HCT116 (cell line): ENCODE measurements at places on chromosomes 16 and 17. TPM values are rescaled to one million over a fixed set of nuclear protein-coding genes. Genes with fewer than 3 reads are reported as not detected.

The AARSD1 gene
- total RNA-seq = 65.9 TPM

The FAM20A gene
- not detected for total RNA-seq

The MYH2 gene
- not detected for total RNA-seq

The DPEP3 gene
- total RNA-seq = not detected

The CCL1 gene
- not detected for total RNA-seq

The ATP2A1 gene
- total RNA-seq = 10.3 TPM

The CD79B gene
- 0.59 TPM for total RNA-seq

The PRR15L gene
- total RNA-seq = 0.34 TPM

The RPRML gene
- not detected for total RNA-seq

- no peak for DNase-seq
Measured at GRCh38 chr16:6835941-6836340, 496.7 kb upstream of the RBFOX1 start.

GRCh38 chr17:29746669-29747068 is 124.0 kb upstream of the CORO6 start:
- DNase-seq = no peak

- DNase-seq = no peak
Measured at GRCh38 chr17:69466905-69467667, 52.6 kb downstream of the MAP2K6 start.

- DNase-seq = no peak
Measured at GRCh38 chr17:27512031-27512430, 55.8 kb downstream of the KSR1 start.

DNA sequence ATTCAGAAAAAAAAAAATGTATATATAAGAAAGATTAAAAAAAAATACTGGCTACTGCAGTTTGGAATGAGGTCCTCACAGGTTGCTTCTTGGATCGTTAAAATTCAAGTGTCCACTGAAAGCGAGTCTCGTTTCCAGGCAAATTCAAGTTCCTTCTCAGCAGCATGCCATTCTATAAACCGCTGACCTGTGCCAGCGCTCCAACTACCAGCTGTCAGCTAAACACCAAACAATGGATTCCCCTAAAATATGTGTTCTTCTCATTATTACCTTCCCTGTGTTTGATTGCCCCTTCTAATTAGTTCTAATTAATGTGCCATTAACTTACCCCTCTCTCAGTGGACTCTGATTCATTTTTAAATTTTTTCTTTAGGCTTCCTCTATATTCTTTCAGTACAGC is 92.4 kb downstream of the DNAH9 start:
- DNase-seq = no peak

DNA sequence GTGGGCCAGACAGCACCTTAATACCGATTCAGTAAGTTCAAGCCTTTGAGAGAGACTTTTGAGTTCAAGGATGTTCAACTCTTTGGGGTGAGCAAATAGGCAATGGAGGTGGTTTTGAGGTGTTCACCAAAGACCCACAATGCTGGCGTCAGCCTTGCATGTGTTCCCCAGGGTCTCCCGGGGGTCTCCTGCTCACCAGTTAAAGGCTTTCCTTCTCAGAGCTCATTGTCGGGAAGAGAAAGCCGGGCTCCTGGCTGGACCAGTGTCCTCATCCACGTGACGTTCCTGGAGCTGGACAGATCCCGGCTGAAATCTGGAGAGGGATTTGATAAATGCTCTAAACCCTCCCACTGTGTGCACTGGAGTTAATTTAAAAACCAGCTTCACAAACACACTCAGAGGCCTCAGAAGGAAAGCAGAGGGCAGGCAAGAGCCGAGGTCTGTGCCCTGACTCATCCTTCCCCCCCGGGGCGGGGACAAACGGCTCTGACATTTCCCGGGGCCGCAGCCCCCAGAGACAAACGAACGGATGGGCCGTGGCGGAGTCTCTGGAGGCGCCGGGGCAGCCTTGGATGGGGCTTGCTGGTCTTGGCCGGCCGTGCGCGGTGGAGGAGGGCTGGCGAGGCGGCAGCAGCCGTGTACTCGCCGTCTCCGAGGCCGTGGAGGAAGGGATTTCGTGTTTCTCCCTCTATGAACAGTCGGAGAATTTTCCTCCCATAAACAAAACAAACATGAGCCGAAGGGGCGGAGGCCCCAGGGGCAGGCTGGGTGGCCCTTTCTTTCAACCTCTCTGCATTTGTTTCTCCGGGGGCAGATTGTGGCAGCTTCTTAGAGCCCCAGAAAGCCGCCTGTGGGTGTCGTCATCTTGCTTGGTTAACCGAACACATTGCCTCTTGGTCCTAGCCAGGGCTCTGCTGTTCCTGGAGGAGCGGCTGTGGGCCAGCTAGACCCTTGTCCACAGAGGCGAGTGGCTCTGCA is 94.2 kb downstream of the NTN1 start:
- no peak for DNase-seq

GRCh38 chr17:6097005-6097279 is 26.8 kb downstream of the WSCD1 start:
- DNase-seq = no peak

DNA sequence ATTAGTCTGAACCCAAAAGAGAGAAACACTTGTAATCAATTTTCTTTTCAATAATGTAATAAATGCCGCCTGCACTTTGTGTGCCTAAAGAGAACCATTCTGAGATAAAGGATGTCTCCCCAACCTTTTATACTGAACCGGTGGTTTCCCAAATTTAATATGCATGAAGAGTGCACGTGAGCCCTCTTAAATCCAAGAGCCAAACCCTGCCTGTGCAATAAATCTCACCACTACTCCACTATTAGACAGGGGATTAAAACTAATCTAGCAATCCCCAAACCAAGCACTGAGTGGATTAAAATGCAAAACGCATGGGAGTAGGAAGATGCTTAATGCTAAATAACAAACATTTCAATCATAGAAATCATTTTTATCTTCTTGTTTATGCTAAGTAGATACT is 351.0 kb upstream of the PSMD7 start:
- no peak for DNase-seq

- no peak for DNase-seq
Measured at GRCh38 chr16:54648575-54648974, 282.1 kb upstream of the IRX5 start.

- no peak for DNase-seq
Measured at GRCh38 chr16:26344976-26345375, 653.2 kb downstream of the HS3ST4 start.

DNA sequence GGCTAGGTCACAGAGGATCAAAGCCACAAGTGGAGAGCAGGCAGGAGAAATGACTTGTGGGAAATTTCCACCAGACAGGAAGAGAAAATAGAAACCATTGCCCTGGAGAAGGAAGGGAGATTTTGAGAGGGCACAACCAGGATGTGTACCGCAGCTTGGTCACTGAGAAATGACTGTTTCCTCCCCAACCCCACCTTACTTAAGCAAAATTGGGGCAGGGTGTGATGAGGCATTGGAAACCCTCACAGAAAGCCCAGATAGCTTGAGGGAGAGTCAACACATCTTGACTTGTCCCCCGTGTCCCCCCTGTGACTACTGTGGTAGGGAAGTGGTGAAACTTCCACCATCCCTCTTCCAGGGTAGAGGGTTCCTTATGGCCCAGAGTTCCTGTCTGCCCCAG is 113.5 kb upstream of the FAM20A start:
- no peak for DNase-seq

GRCh38 chr17:82318772-82319606 is 1.6 kb upstream of the CD7 start:
- DNase-seq = no peak

- DNase-seq = no peak
Measured at GRCh38 chr17:4087911-4088693, 54.7 kb downstream of the ZZEF1 start.

DNA sequence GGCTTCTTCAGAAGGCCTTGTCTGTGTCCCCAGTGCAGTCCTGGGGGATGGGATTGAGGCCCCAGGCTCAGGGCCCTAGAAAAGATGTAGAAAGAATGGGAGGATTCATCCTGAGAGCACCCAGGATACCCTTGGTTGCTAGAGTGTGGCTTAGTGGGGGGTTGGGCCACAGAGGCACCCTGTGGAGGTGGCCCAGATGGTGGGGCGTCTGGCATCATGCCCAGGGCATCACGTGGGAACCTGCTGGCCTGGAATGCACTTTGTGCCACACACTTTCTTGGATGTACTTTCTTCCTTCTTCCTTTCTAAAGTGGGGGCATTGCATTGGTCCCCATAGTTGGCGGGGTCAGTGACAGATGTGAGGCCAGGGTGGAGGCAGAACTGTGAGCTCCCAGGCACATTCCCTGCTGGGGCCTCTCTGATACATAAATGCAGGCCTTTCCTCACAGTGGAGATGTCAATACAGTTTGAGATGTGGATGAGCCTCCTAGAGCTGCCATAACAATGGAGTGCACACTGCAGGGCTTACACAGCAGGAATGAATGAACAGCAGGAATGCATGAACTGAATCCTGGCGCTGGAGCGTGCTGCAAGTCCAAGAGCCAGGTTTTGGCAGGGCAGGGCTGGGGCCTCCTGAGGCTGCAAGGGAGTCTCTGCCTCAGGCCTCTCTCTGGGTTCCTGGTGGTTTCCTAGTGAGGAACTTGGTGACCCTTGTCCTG is 43.3 kb downstream of the MGAT5B start:
- no peak for DNase-seq

GRCh38 chr16:24745791-24746190 is 16.3 kb downstream of the TNRC6A start:
- DNase-seq = no peak

DNA sequence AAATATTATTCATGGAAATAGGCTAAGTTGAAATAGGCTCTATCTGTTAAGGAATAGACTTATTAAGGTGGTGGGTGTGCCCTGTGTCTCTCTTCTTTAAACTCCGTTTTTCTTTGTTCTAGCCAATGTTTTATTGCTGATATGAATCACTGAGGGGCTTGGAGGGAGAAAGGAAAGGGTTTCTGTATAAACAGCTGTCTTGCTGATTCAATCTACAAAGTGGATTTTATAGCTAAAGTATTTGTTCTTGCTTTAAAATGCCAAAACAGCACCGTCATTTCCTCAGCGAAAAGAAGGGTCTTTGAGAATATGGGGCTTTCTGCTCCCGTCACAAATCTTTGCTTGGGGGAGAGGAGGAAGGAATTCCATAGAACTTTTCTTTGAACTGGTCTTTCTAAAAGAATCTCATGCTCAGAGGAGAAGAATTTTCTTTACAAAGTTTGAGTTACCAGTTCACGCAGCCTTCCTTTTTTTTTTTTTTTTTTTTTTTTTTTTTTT is 39.3 kb downstream of the MSI2 start:
- peak; percentile 80 for DNase-seq

DNA sequence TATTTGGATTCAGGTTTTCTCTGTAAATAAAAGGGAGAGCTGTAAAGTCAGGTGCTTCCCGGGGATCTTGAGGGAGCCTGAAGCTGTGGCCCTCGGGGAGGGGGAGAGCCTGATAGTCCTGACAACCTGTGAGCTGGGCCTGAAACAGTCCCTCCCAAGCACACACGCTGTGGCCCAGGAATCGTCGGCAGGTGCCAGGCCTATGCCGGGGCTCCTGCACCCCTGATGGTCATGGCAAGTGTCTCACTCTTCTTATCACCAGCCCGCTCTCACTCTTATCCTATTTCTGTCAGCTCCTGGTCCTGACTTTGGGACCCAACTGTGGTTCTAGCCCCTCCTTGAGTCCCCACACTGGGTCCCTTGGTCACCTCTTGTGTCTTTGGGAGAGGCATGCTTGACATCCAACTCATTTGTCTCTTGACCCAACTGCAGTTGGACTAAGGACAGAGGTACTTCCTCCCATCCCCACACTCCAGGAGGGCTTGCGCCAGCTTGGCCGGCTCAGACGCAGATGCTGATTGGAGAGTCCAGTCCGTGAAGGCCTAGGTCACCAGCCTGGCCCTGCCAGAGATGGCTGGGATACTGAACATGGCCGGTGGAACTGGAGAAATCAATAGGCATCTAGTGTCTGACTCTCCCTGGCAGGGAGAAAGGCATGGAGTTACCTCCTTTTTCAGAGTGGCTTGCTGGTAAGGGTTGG is 170.5 kb upstream of the WSCD1 start:
- no peak for DNase-seq

- DNase-seq = no peak
Measured at GRCh38 chr16:56387396-56387795, 37.9 kb downstream of the AMFR start.

- DNase-seq = no peak
Measured at GRCh38 chr16:6019490-6019991, 921.9 kb upstream of the EEF2KMT start.

- no peak for DNase-seq
Measured at GRCh38 chr17:4144422-4144747, 1.4 kb downstream of the CYB5D2 start.

DNA sequence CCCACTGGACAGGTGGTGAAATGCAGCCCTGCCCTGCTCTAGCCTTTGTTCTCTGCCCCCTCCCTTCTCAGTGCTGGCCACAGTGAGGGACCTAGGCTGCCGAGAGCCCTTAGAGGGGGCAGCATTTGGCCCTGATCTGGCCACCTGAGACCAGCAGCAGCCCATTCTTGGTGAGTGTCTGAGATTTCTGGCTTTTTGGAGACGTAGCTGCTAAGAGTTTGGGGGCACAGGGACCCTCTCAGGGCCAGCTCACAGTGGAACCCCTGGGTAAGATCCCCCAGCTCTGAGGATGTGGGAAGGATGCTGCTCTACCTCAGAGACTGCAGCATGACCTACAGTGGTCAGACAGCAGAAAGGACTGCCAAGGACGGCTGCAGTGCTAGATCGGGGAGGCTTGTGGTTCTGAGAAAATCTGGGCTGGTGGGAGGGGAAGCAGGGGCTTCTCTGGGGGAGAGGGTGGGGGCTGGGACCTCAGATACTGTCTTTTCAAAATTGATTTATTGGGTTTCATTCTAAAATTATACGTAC is 13.3 kb downstream of the GRB7 start:
- DNase-seq = no peak

- no peak for DNase-seq
Measured at GRCh38 chr17:68207651-68208253, 40.1 kb upstream of the AMZ2 start.

- no peak for DNase-seq
Measured at GRCh38 chr16:48441106-48441505, 55.9 kb upstream of the SIAH1 start.

GRCh38 chr16:21159281-21159951 is 942 bp downstream of the LDAF1 start:
- DNase-seq = no peak

DNA sequence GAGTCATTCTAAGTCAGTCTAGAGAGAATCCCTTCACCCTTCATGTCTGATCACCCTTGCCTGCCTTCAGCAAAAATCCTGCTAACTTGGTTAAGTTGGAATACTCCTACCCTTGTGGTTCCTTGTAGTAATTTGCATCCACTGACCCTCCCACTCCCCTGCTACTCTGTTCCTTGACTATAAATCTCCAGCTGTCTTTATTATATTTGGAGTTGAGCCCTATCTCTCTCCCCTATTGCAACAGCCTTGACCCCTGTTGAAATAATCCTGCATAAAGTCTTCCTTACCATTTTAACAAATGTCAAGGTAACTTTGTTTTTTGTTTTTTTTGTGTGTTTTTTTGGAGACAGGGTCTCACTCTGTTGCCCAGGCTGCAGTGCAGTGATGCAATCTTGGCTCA is 590.1 kb downstream of the WWOX start:
- DNase-seq = no peak
